ENCODE measurements at places on chromosomes 4 and X.

GRCh38 chrX:147626605-147627004 is 285.1 kb upstream of the FMR1 start:
- no peaks in the 10 kb centered on the region for H3K4me1 ChIP-seq
- H3K27ac ChIP-seq, result no peak overlapping the region
- H3K27me3 ChIP-seq, result no peaks in the 10 kb centered on the region
- H3K4me3 ChIP-seq, result no peak overlapping the region
- no peaks in the 10 kb centered on the region for H3K36me3 ChIP-seq
- no peak for DNase-seq

DNA sequence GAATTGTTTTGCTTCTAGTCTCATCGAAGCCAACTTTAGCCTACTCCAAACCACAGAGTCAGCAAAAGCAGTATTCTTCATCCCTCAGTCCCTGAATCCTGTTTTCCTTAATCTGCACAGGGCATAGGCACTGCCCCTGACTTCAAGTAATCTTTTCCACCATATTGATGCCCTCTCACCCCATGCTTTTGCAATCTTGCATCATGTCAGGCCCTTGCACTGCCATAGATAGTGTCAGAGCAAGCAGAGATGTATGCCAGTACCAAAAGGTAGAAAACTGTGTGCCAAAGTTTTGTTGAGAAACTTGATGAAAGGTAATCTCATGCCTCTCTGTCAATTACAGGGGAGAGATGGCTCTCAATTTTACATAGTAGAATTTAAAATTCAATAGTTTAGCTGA is 131.1 kb downstream of the CFAP299 start:
- H3K4me1 ChIP-seq, result no peaks in the 10 kb centered on the region
- H3K36me3 ChIP-seq, result no peaks in the 10 kb centered on the region
- no peak overlapping the region for H3K27ac ChIP-seq
- no peak for DNase-seq
- no peak overlapping the region for H3K4me3 ChIP-seq

DNA sequence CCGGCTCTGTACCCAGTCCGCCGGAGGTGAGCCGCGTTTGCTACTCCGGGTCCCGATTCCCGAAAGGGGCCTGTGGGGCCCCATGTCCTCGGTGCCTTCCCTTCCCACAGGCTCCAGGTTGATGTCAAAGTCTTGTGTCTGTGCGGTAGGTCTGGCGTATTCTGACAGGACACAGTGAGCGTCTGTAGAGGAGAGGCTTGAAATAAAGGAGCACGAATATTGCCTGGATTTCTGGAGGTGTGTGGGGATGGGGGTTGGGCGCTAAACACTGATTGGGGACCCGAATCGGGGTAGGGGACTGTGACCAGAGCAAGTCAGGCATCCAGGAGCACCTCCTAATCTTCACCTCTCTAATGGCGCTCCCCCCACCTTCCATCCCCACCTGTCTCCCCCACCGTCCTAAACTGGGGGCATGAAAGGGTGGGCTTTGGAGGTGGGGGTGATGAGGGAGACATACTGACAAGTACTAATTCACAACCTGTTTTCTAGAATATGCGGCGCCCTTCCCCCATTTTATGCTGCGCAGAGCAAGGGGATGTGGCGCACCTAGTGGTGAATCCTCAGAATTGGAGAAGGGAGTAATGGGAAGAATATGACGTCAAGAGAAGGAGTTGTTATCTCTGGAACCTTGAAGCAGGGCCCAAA is 855 bp downstream of the GPRASP2 start:
- H3K4me3 ChIP-seq, result peak overlapping the region; percentile 82
- peaks cover 14% of the 10 kb centered on the region for H3K27me3 ChIP-seq
- H3K4me1 ChIP-seq, result no peaks in the 10 kb centered on the region
- no peaks in the 10 kb centered on the region for H3K36me3 ChIP-seq
- peak overlapping the region; percentile 92 for H3K27ac ChIP-seq

DNA sequence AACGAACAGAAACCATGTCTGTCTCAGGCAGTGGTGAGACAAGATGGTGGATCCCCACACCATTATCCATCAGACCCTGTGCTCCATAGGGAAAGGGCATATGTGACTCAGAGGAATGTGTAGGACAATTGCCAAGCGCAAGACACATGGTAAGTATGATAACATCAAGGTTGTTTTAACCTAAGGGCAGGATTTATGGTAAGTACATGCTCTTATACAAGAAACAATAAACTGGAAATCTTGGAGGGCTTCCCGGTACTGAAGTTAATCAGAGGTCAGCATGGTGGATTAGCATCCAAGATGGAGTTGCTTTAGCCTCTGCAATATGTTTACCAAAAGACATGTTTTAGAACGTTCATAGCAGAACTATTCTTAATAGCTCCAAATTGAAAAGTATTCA is 355.0 kb downstream of the PPP1R2C start:
- H3K27me3 ChIP-seq, result no peaks in the 10 kb centered on the region
- H3K27ac ChIP-seq, result no peak overlapping the region
- H3K4me1 ChIP-seq, result no peaks in the 10 kb centered on the region
- no peak for DNase-seq

GRCh38 chr4:110480746-110481271 is 4.9 kb downstream of the ENPEP start:
- H3K27me3 ChIP-seq, result no peaks in the 10 kb centered on the region
- no peak for DNase-seq
- H3K4me3 ChIP-seq, result peak overlapping the region; percentile 26
- H3K27ac ChIP-seq, result peak overlapping the region; percentile 59

GRCh38 chr4:19301527-19301926 is 950.2 kb upstream of the SLIT2 start:
- DNase-seq, result no peak
- no peaks in the 10 kb centered on the region for H3K27me3 ChIP-seq
- no peak overlapping the region for H3K4me3 ChIP-seq
- no peaks in the 10 kb centered on the region for H3K36me3 ChIP-seq
- no peak overlapping the region for H3K27ac ChIP-seq
- no peaks in the 10 kb centered on the region for H3K4me1 ChIP-seq

GRCh38 chrX:70592091-70592490 is 147.5 kb downstream of the DLG3 start:
- DNase-seq, result no peak
- H3K27ac ChIP-seq, result no peak overlapping the region
- no peaks in the 10 kb centered on the region for H3K27me3 ChIP-seq
- H3K4me3 ChIP-seq, result no peak overlapping the region
- no peaks in the 10 kb centered on the region for H3K4me1 ChIP-seq

DNA sequence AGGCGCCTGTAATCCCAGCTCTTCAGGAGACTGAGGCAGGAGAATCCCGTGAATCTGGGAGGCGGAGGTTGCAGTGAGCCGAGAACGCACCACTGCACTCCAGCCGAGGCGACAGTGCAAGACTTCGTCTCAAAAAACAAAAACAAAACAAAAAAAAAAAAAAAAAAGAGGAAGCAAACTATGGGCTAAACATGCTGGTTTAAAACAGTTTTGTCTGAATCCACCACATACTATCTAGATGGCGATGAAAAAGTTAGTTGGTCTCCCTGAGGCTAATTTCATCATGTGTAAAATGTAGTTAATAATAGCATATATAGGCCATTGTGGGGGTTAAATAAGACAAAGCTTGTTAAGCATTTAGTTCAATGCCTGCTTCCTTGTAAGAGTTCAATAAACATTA is 451.1 kb downstream of the RPA4 start:
- H3K4me1 ChIP-seq, result no peaks in the 10 kb centered on the region
- H3K4me3 ChIP-seq, result no peak overlapping the region
- H3K27ac ChIP-seq, result no peak overlapping the region
- peaks cover 2% of the 10 kb centered on the region for H3K27me3 ChIP-seq
- no peak for DNase-seq

GRCh38 chrX:111110098-111110775 is 14.2 kb downstream of the PAK3 start:
- H3K36me3 ChIP-seq, result no peaks in the 10 kb centered on the region
- no peak for DNase-seq
- no peaks in the 10 kb centered on the region for H3K4me1 ChIP-seq

GRCh38 chr4:7320206-7320797 is 114.4 kb downstream of the PSAPL1 start:
- no peak for DNase-seq
- H3K4me1 ChIP-seq, result no peaks in the 10 kb centered on the region
- H3K27me3 ChIP-seq, result no peaks in the 10 kb centered on the region
- H3K4me3 ChIP-seq, result no peak overlapping the region
- H3K27ac ChIP-seq, result no peak overlapping the region

- H3K36me3 ChIP-seq, result no peaks in the 10 kb centered on the region
- H3K4me1 ChIP-seq, result no peaks in the 10 kb centered on the region
- no peak overlapping the region for H3K4me3 ChIP-seq
- no peak overlapping the region for H3K27ac ChIP-seq
Measured at GRCh38 chrX:15343075-15343476, 7.8 kb upstream of the PIGA start.

GRCh38 chr4:91116861-91117260 is 989.7 kb downstream of the CCSER1 start:
- H3K36me3 ChIP-seq, result no peaks in the 10 kb centered on the region
- no peak for DNase-seq
- no peak overlapping the region for H3K27ac ChIP-seq
